ENCODE measurements at places on chromosomes 1 and 21.

GRCh38 chr1:109084563-109085517, 5.7 kb upstream of the TMEM167B start:
- DNase-seq = no peak

GRCh38 chr1:167401260-167401873, 117.0 kb downstream of the CD247 start:
- peak; percentile 19 for DNase-seq

- DNase-seq = no peak
Observed at GRCh38 chr21:33846141-33846540, 69.5 kb downstream of the ATP5PO start.

GRCh38 chr1:116372191-116372590, 853 bp upstream of the ATP1A1 start:
- no peak for DNase-seq

DNA sequence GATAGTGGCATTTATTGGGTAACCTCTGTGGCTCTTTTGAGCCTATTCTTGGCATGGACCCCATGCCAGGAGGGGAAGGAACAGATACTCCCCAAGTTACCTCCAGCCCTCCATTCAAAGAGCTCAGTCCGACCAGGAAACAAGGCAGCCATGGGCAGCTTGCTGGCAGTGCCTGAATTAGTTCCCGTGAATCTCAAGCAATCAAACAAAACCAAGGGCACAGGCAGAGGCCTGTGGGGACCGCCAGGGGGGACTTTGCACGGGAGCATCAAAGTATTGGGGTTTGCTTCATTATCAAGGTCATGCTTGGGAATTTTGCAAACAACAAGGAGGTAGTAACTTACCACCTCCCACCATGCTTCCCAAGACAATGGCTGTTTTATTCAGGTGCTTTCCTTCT, 81.2 kb upstream of the IFFO2 start:
- no peak for DNase-seq

Data from T-helper 9 cell (primary cell).